ENCODE measurements at places on chromosomes 3 and 15.
A peak's percentile ranks its signal among the peaks of the same experiment; 100 is the strongest.

DNA sequence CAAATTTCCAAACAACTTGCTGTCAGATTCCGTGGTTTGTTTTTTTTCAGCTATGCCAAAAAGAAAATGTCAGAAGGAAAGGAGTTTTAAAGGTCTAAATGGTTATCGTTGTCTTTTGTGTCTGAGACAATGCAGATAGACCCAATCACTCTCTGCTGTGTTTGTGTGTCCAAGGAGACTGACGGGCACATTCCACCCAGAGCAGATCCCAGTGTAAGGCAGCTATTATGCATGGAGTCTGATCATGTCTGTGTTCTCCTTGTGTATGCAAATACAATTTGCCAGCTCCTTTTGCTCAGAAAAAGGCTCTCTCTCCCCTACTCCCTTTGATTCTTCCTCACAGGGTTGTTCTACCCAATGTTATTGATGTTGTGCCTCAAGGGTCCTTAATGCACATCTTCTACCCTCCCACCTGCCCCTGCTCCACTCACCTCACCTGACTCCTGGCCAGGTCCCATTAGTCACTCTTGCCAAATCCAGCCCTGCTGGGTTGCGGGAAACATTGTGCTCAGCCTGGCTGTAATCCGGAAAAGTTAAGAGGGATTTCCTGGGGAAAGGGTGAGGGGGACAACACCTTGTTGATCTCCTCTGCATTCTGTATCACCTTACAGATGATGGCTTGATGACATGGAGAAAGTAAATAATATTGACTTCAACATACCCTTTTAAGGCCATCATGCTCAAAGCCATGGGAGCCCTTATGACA lies 61.0 kb downstream of the OTOL1 start:
- DNase-seq, result no peak

DNA sequence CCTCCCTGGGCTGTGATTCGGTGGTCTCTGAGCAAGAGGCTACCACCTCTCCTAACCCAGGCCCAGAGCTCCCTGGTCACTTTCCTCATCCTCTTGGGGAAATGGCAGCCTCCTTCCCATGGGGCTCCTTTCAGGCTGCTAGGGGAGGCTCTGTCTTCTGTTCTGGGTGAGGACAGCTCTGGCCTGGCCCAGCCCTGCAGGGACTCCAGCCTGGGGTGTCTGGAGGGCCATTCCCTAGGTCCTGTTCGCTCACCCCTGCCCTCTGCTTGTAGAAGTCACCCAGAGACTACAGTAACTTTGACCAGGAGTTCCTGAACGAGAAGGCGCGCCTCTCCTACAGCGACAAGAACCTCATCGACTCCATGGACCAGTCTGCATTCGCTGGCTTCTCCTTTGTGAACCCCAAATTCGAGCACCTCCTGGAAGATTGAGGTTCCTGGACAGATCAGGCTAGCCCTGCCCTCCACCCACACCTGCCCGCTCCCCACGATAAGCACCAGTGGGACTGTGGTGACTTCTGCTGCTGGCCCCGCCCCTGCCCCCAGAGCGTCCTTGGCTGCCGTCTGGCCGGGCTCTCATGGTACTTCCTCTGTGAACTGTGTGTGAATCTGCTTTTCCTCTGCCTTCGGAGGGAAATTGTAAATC lies 30.9 kb downstream of the PRKCD start:
- DNase-seq, result no peak

GRCh38 chr3:126304291-126304690 lies 52.9 kb downstream of the KLF15 start:
- no peak for DNase-seq

DNA sequence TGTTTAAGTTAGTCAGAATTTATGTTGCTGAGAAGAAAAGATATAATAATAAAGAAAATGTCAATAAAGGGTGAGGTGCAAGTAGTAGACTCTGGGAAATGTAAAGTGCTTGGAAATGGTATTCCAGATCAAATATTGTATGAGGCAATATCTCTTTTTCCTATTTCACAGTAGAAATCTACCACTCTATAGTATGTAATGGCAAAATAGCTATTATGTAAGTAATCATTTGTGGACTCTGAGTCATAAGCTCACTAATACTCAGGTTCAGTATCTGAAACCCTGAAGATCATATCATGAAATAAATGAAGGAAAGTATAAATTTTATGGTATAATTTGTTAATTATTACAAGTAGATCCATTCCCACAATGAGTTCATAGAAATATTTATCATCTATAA lies 322.1 kb downstream of the PYDC2 start:
- no peak for DNase-seq

DNA sequence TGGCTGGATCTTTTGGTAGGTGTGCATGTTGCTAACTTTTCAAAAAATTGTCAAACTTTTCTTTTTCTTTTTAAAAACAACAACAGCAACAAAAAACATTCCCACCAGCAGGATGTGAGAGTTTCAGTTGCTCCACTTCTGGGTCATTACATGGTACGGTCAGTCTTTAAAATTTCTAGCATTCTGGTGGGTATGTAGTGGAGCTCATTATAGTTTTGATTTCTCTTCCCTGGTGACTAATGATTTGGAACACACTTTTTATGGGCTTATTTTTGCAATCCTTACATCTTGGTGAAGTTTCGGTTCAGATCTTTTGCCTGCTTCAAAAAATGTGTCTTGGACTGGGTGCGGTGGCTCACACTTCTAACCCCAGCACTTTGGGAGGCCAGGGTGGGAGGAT lies 19.3 kb downstream of the ATP1B3 start:
- no peak for DNase-seq

DNA sequence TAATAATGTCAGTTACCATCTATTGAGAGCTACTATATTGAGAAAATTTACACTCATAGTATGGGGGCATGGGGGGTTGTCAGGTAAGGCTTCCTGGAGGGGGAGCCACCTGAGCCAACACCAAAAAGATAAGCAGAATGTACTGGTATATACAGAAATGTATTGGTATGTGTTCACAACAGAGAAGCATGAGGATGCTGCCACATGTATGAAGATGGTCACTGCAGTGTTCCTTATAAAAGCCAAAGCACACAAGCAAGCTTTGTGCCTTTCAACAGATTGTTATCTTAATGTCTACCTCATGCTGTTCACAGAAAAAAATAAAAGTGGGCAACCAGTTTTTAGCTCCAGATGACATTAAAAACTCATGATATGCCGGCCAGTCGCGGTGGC lies 149.0 kb downstream of the MAGI1 start:
- DNase-seq, result no peak

GRCh38 chr15:98113327-98113726 lies 152.8 kb downstream of the ARRDC4 start:
- peak; percentile 79 for DNase-seq

DNA sequence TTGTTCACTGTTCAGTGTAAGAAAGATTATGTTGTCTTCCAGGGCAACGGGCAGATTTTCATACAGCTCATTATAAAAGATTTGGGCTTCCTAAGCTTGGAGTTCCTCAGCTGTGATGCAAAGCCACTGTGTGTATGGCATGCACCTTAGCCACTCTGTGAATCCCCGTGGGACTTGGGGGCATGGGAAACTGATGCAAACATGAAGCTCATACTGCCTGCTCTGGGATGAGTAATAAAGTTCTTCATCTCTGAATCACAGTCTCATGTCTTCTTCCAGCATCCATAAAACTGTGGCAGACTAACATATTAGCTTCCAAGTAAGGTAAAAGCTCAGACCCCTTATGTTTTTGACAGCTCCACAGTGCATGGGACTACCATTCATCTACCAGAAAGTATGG lies 154.3 kb upstream of the RORA start:
- no peak for DNase-seq

- peak; percentile 80 for DNase-seq
Observed at GRCh38 chr3:101940521-101941317, 91.4 kb downstream of the NFKBIZ start.

- DNase-seq, result no peak
Observed at GRCh38 chr15:86267892-86268291, 188.2 kb downstream of the AGBL1 start.

DNA sequence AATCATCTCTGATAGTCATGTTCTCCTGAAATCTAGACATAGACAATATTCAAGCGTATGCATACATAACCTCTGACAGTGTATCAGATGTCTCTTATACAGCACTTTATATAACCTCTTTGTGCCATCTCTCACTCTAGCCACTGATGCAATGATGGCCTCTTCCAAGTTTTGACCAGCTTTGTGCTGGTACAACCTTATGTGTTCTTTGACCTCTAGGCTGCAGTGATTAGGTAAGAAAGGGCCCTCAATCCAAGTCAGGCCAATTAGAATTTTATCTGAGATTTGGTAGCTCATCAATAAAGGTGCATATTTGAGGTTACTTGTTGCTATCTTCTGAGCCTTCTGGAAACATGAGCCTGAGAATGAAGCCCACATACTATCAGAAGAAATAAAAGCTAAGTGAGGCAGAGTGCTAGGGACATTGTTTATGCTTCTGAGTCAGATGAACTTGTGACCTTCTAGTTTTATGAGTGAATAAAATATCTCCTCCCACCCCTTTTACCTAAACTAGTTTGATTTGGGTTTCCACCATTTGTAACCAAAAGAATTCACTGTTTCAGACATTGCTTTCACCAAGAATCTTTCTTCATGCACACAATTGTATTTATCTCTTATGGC lies 283.2 kb upstream of the SUCLG2 start:
- DNase-seq, result no peak

- peak; percentile 5 for DNase-seq
Observed at GRCh38 chr3:120908030-120908794, at the start of gene STXBP5L. TSS of gene STXBP5L (plus strand) at chr3:120908205. CDS start at chr3:120909579, 1,374 bp downstream.

DNA sequence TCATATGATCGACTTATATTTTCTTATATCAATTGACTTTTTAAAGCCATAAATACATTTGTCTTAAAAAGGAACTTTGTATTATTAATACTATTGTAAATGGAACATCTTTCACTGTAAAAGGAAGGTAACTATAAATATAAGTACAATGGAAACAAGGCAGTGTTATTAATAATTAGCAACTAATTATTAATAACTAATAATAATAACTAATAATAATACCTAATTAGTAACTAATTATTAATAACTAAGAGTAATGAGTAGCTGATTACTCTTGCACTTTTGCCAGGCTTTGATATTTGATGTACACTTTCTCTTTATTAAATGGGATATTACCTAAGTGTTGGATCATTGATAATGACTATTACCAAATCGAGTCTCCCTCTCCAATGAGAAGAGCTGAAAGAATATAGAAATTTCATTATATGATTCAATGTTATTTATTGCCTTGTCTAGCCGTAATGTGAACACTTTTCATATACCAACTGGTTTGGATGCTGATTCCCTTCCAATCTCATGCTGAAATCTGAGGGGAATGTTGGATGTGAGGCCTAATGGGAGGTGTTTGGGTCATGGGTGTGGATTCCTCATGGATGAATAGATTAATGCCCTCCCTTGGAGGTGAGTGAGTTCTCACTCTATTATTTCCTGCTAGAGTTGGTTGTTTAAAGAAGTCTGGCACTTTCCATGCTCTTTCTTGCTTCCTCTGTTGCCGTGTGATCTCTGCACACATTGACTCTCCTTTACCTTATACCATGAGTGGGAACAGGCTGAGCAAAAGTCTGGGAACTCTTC lies 202.1 kb upstream of the ZBTB20 start:
- no peak for DNase-seq

DNA sequence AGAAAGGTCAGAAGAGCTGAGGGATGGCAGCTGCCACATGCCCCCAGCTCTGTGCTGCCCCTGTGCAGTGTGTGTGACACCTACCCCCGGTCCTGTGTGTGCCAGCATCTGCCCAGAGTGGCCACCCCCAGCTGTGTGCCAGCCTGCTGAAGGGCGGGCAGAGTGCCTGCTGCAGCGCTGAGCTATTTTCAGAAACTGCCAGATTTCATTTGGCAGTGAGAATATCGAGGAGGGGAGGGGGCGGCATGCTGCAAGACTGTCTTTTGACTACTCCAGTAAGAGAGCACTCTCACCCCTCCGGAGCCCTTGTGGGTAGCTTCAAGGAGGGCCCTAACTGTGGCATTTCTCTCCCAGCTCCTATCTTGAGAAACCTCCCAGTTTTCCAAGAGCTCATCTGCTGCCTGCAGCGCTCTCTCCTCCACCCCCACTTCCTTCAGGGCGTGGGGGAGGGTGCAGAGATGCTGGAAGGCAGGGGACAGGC lies 25.2 kb upstream of the DOCK3 start:
- DNase-seq, result no peak

- no peak for DNase-seq
Observed at GRCh38 chr3:138317687-138318086, 12.0 kb downstream of the NME9 start.

DNA sequence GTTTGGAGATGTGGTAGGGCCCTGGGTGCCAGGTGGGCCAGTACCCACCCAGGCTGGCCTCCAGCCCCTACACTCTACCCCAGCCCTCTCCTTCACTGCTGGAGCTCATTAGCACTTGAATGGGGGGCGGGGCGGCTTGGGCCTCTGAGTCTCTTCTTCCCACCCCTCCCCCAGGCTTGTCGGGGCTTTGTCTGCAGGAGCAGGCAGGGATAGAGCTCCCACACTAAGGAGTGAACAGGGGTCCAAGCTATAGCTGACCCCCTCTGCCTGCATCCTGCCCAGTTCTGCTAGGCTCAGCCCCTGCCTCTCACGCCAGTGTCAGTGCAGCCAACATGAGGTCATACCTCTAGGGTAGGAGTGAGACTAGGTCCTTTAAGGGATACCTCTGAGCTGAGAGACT lies 5.2 kb downstream of the GNAI2 start:
- DNase-seq, result no peak

GRCh38 chr15:40936234-40936708 lies 7.1 kb downstream of the DLL4 start:
- no peak for DNase-seq

GRCh38 chr15:61483599-61483998 lies 254.5 kb upstream of the RORA start:
- DNase-seq, result no peak

GRCh38 chr3:57098418-57099310 lies 38.2 kb downstream of the SPATA12 start:
- no peak for DNase-seq

- no peak for DNase-seq
Observed at GRCh38 chr15:82790321-82790720, 15.5 kb downstream of the FSD2 start.

- DNase-seq, result no peak
Observed at GRCh38 chr3:50378757-50379156, 19.4 kb upstream of the TMEM115 start.

DNA sequence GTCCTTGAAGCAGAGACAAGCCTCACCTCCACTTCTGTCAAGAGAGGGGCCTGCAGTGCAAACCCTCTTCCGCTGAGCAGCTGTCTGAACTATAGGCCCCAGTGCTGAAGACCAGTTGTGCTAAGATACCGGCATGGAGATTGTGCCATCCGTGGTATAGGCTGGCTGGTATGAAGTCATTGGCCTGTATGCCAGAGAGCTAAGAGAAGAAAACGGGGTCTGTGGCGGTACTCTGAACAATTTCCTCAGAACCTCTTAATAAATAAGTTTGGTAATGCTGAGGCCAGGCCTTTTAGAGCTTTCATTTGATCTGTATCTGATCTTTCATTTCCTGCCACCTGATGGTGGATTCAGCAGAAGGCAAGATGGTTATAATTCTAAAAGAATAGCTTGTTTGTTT lies 123.0 kb downstream of the LRIG1 start:
- DNase-seq, result no peak

- DNase-seq, result no peak
Observed at GRCh38 chr3:9102240-9102981, 139.1 kb upstream of the RAD18 start.

- no peak for DNase-seq
Observed at GRCh38 chr15:67026610-67026967, 38.8 kb upstream of the SMAD3 start.

- DNase-seq, result peak; percentile 35
Observed at GRCh38 chr3:8607234-8608040, 37.2 kb downstream of the SSUH2 start.
